HepG2 (cell line): ENCODE measurements at places on chromosomes 2 and 18. TPM values are rescaled to one million over a fixed set of nuclear protein-coding genes. Genes with fewer than 3 reads are reported as not detected.

C2orf78 gene
- total RNA-seq: not detected in 2 replicates

GRCh38 chr2:1045109-1045508 lies 94.5 kb downstream of the SNTG2 start:
- no peak for DNase-seq

DNA sequence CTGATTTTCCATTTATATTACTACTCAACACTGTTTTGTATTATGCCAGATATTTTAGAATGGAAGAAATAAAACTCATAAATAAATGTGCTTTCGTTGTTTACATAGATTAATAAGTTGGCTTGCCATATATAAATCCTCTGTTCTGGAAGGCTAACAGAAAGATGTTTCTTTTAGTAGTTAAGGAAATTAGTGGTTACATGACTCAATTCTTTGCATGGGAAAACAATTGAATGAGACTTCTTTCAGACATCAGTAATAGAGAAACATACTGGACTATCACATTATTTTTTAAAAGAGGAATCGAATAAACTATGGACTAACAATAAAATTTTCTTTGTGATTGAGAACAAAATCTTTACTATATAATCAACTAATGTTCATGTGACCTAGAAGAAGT lies 336.5 kb downstream of the KCNS3 start:
- DNase-seq: no peak

DNA sequence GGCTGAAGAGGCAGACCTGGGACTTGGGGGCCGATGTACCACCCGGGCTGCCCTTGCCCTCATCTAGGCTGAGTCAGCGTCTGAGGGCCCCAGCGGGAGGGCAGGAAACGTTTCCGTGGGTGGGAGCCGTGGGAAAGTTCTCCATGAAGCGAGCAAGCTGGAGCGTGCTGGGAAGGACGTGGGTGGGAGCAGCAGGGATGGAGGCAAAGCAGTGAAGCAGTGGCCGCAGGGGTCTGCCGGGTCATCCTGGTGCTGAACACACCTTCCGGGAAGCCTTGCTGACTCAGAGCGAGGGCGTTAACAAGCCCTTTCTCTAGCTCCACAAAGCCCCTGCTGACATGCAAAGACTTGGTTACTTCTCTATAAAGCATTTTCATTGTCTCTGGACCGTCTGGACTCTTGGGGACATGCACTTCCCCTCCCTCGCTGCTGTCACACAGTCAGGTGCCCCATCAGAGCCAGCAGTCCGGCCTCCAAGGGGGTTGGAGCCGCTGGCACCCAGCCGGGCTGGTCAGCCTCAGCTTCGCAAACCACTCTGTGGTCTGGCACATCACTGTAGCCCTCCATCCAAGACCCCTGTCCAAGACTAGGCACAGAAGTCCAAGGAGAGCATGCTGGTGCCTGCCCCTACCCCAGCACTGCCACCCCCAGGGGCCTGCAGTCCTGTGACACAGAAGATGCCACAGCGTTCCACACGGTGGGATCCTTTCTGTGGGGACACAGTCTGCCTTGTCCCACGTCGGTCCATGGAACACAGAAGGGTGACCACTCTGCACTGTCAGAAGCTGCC lies 115.1 kb upstream of the GPC1 start:
- no peak for DNase-seq

WDR43 gene
- 167 and 253 TPM in 2 replicates for total RNA-seq
